ENCODE measurements at places on chromosomes 1 and 21.

DNA sequence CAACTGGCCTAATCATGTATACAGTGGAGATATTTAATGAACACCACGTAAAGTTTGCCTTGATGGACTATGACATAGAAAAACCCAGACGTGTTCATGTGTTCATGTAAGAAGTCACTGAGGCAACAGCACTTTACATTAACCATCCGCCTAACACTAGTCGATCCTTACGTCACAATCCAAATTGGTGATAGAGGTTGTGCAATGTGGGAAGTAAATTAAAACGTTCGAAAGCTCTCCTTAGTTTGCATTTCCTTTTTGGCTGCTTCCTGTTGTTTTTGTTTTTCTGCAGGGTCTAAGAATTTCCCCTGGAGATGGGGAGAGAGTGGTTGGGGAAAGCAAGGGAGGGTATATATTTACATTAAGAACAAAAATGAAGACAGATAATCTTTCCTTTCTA, 587.5 kb upstream of the ADGRL2 start:
- no peak for DNase-seq

DNA sequence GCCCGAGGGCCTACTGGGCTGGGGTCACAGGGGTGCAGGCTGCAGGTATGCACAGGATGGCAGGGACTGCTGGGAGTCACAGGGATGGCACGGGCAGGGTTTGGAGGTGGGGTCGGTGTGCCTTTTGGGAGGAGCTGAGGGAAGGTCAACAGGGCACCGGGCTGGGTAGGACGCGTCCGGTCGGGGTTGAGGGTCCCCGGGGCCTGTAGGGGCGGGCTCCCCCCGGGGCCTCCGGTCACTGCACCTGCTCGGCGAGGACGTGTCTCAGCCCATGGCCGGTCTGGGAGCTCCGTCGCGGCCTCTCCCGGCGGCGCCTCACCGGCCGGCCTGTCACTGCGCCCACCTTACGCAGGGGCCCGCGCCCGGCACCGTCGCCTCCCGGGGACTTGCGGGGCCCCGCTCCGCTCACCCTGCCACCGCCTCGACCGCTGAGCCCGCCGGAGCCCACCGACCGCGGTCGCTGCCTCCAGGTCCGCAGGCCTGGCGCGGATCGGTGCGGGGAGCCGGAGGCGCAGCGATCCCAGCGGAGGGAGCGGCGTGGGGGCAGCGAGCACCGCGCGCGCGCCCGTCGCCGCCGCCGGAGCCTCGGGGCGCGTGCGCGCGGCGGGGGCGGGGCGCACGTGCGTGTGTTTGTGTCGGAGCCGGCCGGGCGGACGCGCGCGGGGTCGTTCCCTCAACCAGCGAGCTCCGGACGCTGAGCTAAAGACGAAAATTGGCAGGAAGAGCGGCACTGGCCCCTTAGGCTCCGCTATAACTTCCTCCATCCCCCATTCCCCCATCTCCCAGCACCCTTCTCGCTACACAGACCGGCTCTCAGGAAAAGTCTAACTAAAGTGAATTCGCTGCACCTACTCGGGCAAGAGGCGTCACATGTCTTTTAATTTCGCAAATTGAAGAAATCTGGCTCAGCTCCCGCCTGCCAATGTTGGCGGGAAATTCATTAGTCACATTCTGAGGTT, at the start of gene AMIGO1:
Gene AMIGO1, minus strand, starts transcription at position 552 of the 959 bp plus-strand sequence. CDS start 815 bp downstream, outside the sequence.
- DNase-seq = peak; percentile 43

DNA sequence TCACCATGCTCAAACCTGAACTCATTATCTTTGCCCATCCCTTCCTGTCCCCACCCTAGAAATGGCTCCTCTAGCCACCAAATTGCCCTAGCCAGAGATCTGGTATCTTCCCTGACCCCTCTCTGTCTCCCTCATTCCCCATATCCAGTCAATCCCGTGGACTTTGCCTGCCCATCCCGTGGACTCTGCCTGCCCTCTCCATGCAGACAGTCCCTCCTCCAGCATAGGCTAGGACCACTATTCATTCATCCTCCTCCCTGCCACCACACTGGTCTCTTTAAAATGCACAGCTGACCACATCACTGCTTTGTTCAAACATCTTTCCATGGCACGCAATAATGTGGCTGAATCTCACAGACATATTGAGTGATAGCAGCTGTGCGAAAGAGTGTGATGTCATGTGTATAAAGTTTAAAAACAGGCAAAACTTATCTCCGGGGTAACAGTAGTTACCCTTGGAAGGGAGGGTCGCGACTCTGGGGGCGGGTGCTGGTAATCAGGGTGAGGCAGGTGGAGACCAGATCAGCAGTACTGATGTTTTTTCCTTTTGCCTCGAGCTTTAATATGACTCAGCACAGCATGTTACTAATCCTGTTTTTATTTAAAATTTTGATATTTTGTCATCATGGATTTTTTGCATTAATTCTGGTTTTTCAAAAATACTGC, 4.8 kb upstream of the SLC2A1 start:
- no peak for DNase-seq

DNA sequence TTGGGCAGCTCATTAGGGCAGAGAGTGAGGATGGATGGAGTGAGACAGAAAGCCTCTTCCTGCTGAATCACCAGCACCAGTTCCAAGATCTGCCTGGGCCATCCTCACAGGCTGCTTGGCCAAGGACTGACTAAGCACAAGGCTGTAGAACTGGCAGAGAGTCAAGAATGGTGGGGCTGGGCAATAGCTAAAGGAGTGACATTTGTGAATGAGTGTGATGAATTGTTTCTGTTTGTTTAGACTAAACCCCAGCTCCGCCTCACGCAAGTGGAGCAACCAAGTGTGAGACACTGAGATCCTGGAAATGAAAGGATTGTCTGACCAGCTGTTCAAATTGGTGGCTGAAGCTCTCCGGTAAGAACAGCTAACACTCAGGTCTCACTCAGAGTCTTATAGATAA, 38.6 kb downstream of the BRINP2 start:
- DNase-seq = no peak

DNA sequence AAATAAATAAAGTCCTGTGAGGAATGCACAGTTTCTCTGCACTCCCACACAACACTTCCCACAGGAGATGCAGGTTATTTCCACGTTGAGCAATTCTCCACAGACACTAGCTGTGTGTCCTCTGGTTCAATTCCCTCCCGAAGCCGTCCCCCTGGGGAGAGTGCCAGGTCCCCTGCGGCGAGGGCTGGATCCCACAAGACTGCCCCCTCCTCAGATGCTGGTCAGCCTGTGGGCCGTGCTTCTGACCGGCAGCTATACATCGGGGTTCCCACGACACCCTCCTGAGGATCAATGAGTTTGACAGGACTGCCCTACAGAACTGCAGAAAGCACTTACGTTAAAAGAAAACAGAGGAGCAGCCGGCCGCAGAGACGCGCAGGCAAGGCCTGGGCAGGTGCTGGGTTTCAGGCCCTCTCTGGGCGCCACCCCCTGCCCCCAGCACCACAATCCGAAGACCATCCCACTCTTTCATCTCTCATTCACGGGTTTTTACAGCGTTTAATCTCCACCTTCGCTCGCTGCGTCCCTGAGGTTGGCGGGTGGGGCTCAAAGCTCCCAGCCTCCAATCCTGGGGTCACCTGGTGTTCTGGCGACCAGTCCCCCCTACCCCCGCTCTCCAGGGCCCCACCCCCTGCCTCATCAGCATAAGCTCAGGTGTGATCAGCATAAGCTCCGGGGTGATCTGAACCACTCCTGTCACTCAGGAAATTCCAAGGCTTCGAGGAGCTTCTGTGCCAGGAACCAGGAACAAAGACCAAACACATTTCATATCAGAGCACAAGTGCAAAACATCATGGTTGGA, 9.3 kb downstream of the SLC35E2B start:
- no peak for DNase-seq

GRCh38 chr1:37570528-37571334, 14.0 kb downstream of the DNALI1 start:
- DNase-seq = no peak

- no peak for DNase-seq
Measured at GRCh38 chr1:15826810-15827507, 19.5 kb upstream of the UQCRHL start.

DNA sequence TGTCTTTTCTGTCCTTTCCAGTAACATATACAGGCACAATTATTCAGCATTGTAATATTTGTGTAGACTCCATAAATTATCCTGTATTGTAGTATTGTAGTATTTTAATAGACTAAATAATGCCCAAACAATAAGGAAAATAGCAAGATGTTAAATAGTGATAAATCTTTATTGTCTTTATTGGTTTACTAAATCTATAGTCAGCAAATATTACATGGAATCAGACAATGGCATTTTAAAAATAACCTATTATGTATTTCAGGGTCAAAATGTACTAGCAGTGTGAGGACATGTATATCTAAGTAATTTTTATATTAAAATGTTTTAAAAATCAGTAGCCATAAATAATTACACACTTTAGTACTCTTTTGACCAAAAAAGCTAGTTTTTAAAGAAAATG, 202.3 kb downstream of the GREM2 start:
- no peak for DNase-seq

GRCh38 chr1:90149101-90149500, 154.2 kb downstream of the ZNF326 start:
- DNase-seq = no peak

- no peak for DNase-seq
Measured at GRCh38 chr1:111666828-111667227, 47.2 kb downstream of the RAP1A start.

DNA sequence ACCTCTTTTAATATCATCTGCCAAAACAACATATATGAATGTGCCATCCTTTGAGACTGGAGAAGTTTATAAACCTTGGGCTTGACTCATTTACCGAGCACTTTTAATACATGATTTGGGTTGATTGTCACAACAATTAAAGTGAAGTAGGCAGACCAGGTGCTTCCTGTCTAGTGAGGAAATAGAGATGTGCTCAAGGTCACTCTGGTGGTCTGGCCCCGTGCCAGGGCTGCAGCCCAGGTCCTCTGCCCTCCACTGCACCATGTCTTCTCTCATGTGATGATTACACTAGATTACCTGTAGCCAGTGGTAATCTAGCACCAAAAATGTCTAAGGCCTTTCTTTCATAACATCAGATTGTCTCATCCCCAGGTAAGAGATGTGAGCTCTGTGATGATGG, 61.8 kb upstream of the LAMC2 start:
- no peak for DNase-seq

DNA sequence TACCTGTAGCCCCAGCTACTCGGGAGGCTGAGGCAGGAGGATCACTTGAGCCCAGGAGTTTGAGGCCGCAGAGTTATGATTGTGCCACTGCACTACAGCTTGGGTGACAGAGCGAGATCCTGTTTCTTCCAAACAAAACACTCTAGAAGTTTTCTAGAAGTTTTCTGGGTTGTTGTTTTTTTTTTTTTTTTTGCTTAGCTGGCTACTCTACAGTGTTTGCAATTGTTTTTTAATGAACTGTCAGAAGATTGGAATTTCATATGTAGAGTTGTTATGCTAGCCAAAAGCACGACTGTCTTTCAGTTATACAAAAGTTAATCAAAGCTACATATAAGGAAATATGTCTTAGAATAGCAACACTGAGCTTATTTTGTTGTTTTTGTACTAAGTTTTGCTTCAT, 30.9 kb upstream of the NEXN start:
- no peak for DNase-seq

DNA sequence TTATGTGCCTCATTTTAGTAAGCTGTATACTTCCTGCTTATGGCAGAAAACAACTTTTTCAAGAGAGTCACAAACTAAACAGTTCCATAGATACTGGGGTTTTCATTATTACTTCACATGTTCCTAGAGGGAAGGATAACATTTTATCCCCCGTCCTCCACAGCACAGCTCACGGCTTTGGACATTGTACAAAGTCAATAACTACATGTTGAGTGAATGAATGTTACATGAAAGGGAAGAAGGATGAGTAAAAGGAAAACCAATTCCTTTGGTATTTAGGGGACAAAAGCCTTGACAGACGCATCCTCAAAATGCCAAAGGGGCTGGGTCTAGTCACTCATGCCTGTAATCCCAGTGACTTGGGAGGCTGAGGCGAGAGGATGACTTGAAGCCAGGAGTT, 14.8 kb downstream of the PI4KB start:
- no peak for DNase-seq

- no peak for DNase-seq
Measured at GRCh38 chr1:2539312-2539907, 9.3 kb upstream of the HES5 start.

- DNase-seq = no peak
Measured at GRCh38 chr1:225670806-225671733, 18.1 kb upstream of the ENAH start.

DNA sequence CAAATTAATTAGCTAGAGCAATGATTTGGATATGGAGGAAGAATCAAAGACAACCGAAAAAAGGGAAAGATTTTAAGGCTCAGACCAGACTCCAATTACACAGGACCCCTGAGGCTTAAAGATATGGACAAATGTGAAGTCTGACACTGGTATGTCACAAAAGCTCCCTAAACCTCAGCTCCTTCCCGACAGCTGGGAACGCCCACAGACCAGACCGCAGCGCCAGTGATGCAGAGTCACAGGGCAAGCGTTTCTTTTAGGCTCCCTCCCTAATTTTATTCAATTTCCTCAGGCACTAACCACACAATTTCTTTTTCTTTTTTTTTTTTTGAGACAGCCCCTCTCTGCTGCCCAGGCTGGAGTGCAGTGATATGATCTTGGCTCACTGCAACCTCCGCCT, 40.2 kb downstream of the NID1 start:
- DNase-seq = no peak

DNA sequence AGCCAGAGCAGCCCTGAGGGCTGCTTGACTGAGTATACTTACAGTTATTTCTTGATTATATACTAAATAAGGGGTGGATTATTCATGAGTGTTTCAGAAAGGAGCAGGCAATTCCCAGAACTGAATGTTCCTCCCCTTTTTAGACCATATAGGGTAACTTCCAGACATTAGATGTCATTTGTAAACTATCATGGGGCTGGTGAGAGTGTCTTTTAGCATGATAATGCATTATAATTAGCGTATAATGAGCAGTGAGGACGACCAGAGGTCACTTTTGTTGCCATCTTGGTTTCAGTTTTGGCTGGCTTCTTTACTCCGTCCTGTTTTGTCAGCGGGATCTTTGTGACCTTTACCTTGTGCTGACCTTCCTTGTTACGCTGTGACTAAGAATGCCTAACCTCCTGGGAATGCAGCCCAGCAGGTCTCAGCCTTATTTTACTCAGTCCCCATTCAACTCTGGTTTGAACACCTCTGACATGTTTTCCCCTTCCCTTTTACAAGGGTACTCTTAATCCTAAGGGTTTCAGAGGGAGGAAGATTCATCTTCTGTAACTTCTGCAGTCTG, 16.2 kb downstream of the KCTD3 start:
- no peak for DNase-seq

GRCh38 chr1:27372808-27373690, 1.6 kb downstream of the FCN3 start:
- DNase-seq = no peak

- no peak for DNase-seq
Measured at GRCh38 chr1:210369425-210369824, 40.7 kb downstream of the HHAT start.

- DNase-seq = peak; percentile 57
Measured at GRCh38 chr1:13730751-13731482, 30.9 kb downstream of the PRDM2 start.

Measured in activated naive CD4-positive, alpha-beta T cell (primary cell).